ENCODE measurements at places on chromosomes 5 and 9.

DNA sequence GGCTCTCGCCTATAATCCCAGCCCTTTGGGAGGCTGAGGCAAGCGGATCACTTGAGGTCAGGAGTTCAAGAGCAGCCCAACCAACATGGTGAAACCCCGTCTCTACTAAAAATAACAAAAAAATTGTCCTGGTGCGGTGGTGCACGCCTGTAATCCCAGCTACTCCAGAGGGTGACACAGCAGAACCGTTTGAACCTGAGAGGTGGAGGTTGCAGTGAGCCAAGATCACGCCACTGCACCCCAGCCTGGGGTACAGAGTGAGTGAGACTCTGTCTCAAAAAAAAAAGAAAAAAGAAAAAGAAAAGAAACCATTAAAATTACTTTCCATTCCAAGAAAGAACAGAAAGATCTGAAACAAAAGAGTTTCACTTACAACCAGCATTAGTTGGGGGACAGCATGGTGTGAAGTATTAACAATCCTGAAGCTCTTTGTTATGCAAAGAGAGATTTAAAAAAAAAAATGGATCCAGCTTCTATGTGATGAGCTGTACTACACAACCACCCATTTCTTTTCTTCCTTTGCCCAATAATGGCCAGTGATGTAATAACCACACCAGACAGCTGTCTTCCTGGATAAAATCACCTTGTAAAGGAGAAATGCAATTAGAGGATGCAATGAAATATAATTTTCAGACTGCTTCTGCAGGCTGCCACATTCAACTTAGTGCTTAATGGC, 76.9 kb downstream of the MED27 start:
- no peak for DNase-seq

- peak; percentile 76 for DNase-seq
These were observed 84.7 kb downstream of the PTTG1 start for GRCh38 chr5:160506006-160507004.

GRCh38 chr9:122005597-122005996, 87.5 kb downstream of the TTLL11 start:
- DNase-seq: no peak

DNA sequence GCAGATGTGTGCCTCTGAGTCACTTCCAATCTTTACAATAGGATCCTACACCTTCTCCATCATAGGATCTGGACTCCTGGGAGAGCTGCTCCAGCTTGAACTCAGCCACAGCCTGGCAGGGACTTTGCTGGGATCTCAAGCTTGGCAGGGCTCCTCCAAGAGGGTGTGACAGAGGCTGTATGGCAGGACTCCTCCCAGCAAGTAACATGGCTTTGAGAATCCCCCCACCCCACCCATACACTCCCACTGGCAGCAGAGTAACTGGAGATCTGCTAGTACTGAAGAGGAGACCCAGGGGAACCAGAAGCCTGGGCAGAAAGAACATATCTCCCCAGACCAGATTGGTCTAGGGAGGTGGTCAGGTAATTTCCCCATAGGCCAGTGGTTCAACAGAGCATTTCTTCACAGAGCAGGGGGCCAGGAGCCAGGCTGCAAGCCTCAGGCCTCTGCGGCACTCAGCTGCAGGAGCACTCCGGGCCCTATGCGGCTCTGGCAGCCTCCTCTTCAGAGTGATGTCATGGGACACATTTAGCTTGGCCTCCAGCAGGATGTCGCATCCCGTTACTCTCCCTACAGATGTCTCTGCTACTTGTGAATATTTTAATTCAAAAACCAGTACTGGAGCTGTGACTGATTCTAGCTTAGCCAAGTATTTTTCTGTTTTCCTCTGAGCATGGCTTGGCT, 1.7 kb upstream of the ACSL6 start:
- DNase-seq: peak; percentile 51

- no peak for DNase-seq
These were observed 76.9 kb upstream of the NFIL3 start for GRCh38 chr9:91500509-91501014.

GRCh38 chr5:127002390-127002789, 28.0 kb downstream of the MARCHF3 start:
- DNase-seq: no peak

- DNase-seq: no peak
These were observed 5.9 kb downstream of the NCS1 start for GRCh38 chr9:130177898-130178805.

DNA sequence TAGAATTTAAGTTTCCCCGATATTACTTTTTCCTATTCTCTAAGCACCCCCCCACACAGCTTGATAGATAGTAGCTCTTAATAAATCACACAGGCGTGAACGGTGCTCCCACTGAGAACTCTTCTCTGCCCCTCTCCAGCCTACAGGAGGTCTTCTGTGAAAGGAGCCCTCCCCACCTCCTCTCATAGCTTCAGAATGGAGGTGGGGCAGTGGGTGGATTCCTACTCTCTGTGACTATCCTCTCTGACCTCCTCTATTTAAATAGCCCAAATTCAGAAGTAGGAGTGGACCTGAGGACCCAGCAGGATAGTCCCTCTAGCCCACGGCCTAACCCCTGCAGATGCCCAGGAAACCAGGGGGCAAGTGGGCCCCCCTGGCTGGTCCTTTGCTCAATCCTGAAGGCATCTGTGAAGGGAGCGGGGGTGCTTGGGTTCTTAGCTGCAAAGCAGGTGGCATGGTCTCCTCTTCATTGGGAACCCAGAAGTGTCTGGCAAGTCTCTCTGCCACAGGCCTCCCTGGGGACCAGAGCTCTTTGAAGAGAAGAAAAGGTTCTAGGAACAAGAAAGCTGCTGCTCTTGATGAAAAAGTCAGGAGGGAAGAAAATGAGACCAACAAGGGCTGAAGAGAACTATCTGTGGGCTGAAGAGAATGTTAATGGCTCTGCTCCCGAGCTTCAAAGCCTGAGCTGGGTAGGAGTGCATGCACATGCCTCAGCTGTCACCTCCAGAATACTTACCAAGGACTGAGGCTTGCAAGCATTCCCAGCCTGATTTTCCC, 21.1 kb upstream of the HSPA9 start:
- DNase-seq: no peak

DNA sequence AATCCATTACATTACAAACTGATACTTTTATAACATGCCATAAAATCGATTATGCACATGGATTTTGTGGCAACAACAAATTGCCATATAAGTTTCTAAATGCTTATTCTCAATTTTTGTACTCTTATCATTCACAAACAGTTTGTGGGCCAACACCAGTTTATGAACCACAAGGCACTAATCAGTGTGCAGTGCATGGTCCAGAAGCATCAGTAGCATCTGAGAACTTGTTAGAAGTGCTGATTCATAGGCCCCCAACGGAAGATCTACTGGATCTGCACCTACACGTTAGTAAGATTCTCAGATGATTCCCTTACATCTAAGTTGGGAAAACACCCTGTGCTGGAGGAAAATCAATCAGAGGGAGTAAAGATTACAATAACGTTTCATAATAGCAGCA, 242.8 kb downstream of the TRPM3 start:
- DNase-seq: no peak

DNA sequence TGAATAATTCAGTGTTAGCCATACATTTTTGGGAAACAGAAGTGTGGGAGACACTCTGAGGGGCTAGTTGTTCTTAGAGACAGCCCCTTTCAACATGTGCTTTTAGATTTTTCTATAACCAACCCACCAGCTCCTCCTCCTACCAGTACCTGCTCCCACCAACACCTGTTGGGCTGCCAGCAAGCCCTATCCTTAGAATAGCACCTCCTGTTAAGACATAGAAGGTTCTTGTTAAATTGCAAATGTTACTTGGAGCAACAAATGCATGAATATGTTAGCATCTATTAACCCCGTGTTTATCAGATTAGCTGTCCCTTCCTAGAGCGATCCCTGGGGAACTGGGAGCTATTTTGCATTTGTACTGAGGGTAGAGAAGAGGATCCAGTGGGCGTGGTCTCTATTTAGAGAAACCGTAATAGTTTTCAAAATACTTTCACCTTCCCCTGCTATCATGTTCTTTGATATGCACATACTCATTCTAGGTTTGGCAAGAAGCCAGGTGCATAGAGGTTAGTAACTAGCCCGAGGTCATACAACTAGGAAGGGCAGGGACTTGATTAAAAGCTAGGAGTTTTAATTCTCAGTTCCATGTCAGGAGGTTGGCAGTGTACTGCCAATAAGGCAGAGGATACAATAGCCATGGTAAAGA, 334.4 kb downstream of the KCTD16 start:
- no peak for DNase-seq
